GM13976 (cell line): ENCODE measurements at places on chromosomes 3 and 15.

DNA sequence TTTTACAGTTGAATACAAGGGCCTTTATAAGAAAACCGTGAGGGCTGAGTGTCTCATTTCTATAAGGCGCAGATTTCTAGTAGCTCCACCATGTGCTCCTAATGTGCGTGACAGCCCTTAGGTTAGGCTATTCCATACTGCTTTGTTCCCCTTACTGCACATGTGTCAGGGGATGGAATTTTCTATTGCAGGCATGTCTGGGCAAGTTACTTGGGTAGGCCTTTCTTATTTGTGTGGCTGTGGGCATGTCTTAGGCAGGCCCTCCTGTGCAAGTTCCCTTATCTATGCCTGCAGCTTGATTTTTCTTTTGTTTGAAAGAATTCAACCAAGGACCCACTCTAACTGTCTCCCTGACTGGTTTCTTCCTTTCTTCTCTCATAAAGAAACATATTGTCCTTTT, 434.2 kb upstream of the CNTN3 start:
- DNase-seq: no peak

GRCh38 chr3:130456540-130456939, 60.4 kb upstream of the COL6A6 start:
- no peak for DNase-seq

GRCh38 chr3:106692624-106693023, 684.6 kb upstream of the CCDC54 start:
- no peak for DNase-seq

GRCh38 chr3:109731639-109732473, 394.5 kb upstream of the DPPA4 start:
- peak; percentile 9 for DNase-seq

DNA sequence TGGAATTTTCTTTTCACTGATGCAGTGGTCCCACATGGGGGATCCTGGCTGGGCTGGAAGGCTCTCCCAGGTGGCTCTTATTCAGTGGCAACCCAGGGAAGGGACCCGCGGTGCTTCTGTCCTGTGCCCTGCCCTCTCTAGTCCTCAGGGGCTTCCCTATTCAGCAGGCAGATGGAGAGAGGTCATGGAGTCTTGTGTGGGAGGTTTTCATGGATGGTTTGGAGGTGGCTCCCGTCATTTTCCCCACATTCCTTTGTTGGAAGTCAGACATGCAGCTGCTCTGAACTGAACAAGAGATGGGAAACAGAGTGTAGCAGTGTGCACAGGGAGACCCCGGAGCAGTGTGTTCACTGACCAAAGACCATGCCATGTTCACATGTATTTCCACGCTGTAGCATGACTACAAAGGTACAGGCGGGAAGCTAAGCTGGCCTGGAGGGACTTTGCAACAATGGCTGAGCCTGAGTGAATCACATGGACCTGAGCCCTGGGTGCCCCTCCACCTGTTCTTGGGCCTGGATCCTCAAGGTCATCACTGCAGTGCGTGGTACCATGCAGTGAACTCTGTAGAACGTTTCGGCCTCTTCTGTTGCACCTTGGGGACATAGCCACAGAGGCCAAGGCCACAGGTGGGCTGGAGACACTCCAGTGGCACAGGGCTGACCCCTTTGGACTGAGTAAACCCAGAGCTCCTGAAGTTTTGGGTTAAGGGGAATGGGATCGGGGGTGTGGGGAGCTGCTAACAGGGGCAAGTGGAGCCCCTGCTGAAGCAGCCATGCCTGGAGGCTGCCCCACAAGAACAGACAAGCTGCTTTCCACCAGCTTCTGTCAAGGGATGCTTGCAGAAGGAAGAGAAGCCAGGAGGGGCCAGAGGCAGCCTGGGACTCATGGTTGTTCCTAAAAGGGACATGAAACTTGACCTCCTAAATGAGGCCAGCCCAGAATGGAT, 123.0 kb downstream of the ASB7 start:
- DNase-seq: peak; percentile 21

- DNase-seq: no peak
Observed at GRCh38 chr3:143529018-143529478, 319.2 kb downstream of the SLC9A9 start.

- no peak for DNase-seq
Observed at GRCh38 chr3:100149713-100150415, 35.6 kb upstream of the FILIP1L start.

GRCh38 chr3:105355408-105356061, 11.2 kb upstream of the ALCAM start:
- no peak for DNase-seq

DNA sequence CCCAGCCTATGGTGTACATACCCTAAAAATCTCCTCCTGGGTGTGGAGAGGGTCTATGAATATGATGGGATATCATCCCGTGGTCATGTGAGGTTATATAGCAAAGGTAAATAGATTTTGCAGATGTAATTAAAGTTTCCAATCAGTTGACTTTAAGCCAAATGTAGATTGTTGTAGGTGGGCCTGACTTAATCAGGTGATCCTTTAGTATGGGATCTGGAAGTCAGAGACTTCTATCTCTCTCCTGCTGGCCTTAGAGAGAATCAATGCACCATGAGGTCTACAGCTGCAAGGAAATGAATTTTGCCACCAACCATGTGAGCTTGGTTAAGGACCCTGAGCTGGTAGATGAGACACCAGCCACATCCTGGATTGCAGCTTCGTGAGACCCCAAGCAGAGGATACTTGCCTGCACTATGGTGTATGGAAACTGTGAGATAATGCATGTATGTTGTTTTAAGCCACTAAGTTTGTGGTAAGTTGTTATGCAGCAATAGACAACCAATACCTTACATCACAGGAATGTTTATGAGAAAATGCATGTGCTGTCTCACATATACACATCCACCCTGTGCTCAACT, 137.1 kb upstream of the SLC6A11 start:
- DNase-seq: no peak

- DNase-seq: peak; percentile 99
Observed at GRCh38 chr15:74433592-74434262, at the start of gene SEMA7A. TSS of gene SEMA7A (minus strand) at chr15:74433958. CDS start at chr15:74433918, 40 bp downstream.

DNA sequence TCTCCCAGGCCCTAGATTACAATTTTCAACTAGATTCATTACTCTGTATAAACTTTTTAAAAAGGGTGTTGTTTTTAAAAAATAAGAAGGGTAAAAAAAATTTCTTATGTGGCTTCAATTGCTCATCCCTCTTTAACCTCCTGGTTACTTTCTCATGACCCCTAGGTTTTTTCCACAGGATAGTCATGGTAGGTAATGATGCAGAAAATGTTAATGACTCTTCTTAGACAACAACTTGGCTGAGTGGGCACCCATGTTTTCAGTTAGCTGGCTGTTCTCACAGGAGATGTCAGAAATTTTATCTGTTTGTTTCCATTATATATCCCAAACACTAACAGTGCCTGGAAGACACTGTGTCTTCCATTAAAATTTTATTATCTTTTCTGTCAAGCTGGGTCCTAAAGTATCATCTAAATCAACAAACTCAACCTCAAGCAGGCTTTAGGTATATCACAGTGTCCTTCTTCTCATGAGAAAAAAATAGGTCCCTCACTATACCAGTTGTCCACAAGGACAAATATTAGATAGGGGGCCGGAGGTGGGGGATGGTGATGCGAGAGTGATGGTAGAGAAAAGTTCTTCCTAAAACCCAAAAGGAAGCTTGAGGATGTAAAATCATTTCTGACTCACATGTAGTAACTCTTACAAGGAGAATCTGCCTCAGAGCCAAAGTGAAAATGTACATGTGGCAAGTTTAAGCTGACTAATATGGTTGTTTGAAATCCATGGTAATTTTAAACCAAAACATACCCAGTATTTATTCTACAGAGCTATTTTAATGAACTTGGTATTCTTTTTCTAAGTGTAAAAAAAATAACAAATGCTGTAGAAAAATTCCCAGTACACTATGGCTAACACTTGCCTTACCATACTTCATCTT, 43.3 kb downstream of the PLOD2 start:
- no peak for DNase-seq

DNA sequence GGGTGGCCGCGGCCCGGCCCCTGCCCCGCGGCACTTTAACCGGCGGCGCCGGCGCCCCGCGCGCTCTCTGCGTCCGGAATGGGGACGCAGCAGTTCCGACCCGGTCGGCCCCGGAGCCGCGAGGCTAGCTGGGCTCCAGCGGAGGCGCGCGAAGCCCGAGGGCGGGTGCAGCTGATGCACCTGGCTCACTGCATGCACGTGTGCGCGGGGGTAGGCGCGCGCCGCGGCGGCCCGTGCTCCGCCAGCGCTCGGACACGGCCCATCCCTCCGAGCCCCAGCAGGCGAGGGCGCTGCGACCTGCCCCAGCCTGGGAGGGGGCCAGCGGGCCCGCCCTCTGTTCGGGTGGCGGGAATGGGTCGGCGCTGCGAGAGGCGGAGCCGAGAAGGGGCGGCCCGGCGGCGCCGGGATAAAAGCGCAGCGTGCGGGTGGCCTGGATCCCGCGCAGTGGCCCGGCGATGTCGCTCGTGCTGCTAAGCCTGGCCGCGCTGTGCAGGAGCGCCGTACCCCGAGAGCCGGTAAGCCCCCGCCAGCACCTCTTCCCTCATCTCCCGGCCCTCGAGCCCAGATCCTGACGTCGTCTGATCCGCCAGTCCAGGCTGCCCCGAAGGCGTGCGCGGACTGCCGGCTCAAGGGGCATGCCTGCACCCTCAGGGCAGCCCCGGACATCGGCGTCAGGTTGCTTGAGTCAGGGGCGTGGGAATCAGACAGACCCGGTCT, at the start of the genes CHDH and IL17RB:
CHDH (minus strand) TSS at position 286 of the 717 bp plus-strand sequence. CDS start 22,411 bp downstream, outside the sequence.
IL17RB (plus strand) TSS at position 435 of the 717 bp plus-strand sequence; CDS start at position 456, 21 bp downstream.
- DNase-seq: peak; percentile 68

DNA sequence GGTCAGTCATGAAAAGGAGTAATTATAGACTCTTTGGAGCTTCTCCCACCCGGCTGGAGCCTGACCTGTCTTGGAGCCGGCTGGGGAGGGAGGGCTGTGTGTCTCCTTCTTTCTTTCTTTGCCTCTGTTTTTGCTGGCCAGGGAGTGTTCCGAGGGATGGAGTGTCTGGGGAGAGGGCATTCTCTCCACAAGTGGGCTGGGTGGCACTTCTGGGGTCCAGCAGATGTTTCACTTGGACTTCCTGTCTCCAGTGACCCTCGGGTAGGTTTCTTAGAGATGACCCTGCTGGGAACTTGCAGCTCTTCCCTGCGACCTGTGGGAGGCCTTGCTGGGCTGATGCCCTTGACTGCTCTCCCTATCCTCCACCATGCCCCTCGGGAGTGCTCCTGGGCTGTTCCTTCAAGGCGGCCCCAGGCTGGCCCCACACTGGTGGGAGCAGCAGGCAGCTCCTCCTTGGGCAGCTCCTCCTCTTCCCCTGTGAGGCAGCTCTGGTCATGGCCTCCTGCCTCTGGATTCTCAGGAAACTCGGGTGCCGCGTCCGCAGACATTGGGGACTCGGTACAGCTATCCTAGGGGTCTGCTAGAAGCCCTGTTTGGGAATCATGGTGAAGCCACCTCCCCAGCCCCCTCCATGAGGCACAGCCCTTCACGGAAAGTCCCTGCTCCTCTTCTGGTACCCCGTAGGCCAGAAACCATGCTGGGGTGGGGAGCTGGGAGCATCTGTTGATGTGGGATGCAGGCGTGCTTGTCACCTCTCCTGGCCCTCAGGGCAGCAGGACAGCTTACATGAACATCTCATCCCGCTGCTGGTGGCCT, 44.9 kb downstream of the APBA2 start:
- no peak for DNase-seq

DNA sequence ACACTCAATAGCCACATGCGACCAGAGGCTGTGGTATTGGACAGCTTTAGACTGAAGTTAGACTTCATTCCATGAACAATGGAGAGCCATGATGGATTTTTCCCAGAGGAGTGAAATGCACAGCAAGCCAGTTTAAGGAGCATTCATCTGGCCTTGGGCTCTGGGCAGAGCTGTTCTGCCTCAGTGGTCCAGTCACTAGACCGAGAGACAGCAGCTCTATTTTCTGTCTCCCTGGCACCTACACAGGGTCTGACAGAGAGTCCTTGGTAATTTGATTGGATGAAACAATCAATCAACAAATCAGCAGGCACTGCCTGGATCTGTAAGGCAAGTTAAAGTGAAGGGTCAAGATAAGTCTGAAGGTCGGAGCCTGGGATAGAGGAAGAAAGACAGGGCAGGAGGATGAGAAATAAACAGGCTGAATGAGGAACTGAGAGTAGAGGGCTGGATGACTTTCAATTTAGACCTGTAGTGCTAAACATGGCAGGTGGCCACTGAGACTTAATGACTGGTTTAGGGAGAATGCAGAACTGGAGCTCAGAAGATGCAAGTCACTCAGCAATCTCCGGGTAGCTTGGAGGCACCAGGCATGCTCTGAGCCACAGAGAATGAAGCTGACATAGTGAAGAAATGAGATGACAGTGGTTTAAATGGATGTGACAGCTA, 98.5 kb upstream of the SLC25A36 start:
- DNase-seq: peak; percentile 52

GRCh38 chr15:80837006-80837405, 57.8 kb downstream of the CEMIP start:
- no peak for DNase-seq

DNA sequence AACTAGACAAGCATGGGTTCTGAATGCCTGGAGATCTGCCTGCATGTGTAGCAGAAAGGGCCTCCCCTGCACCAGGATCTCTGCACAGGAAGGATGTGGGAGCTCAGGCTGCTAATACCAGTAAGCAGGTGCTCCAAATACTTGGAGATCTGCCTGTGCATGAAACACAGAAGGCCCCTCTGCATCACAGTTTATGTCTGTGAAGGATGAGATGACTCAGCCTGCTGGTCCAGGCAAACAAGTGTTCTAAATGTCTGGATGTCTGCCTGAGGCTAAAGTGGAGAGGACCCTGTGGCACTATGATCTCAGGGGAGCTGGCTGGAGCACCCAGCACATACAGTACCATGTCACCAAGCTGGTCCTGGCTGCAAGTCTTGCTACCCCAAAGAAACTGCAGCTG, 678.8 kb downstream of the MCTP2 start:
- DNase-seq: no peak

DNA sequence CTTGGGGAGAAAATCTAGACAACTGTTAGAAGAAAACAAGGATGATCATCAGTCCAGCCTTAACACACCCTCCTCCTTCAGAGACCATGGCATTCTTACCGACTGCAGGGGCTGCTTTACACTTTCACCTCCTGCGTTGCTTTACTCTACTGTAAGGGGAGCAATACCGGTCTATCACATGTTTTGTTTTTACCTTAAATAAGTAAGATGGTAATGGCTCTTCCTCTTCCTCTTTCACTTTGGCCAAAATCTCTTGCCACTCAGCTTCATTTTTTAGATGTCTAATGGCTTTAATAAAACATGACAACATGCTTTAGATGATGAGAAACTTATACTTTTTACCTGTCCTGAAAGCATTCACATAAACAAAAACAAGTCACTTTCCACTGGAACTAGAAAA, 33.4 kb upstream of the STIMATE start:
- peak; percentile 33 for DNase-seq
